Peyer's patch (tissue), 4 donors: ENCODE measurements at places on chromosomes 11 and 22. TPM values are rescaled to one million over a fixed set of nuclear protein-coding genes. Genes with fewer than 3 reads are reported as not detected.
A peak's percentile ranks its signal among the peaks of the same experiment; 100 is the strongest.

Gene CELSR1
- total RNA-seq = 22.3 TPM

- no peak overlapping the region for H3K4me3 ChIP-seq
- H3K36me3 ChIP-seq = peaks cover 30% of the 10 kb centered on the region
- no peak for DNase-seq
- peaks cover 9% of the 10 kb centered on the region for H3K4me1 ChIP-seq
- no peaks in the 10 kb centered on the region for H3K27me3 ChIP-seq
- no peak overlapping the region for H3K27ac ChIP-seq
Observed at GRCh38 chr11:77372726-77373125, 71.2 kb upstream of the GDPD4 start.

GRCh38 chr11:113628912-113629311 is 77.2 kb downstream of the TMPRSS5 start:
- no peak overlapping the region for H3K4me3 ChIP-seq
- no peaks in the 10 kb centered on the region for H3K4me1 ChIP-seq
- DNase-seq = no peak

DNA sequence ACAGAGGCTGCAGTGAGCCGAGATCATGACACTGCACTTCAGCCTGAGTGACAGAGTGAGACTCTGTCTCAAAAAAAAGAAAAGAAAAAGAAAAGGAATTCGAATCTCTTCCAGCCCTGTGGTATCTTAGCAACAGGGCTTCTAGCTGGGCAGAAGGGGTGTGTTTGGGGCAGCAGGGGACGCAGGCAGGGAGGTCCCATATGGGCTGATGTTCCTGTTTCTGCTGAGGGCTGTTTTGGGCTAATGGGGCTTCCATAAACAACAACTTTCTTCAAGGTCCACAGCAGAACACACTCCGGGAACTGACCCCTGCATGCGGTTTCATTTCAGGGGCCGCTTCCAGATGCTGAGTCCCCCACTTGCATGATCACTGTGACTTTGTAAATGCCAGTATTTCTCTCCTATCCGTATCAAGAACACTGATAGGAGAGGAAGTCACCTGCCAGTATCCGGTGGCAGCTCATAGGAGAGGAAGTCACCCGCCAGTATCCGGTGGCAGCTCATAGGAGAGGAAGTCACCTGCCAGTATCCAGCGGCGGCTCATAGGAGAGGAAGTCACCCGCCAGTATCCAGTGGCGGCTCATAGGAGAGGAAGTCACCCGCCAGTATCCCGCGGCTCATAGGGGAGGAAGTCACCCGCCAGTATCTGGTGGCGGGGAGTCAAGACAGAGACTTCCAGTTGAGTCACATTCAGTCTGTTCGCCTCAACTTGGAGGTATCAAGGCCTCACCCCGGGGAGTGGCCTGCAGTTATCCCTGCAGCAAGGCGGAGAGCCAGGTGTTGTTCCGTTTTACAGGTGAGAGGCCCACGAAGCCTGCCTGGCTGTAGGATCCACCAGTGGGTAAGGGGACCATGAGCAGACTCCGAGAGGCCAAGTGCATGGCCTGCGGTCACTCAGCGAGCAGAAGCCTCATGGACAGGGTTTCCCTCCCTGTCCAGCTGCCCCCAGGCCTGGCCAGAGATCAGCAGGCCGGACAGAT is 8.3 kb upstream of the FGF19 start:
- no peak overlapping the region for H3K4me3 ChIP-seq
- H3K27ac ChIP-seq = no peak overlapping the region
- no peaks in the 10 kb centered on the region for H3K4me1 ChIP-seq

GRCh38 chr22:34070051-34070450 is 149.8 kb upstream of the LARGE1 start:
- no peaks in the 10 kb centered on the region for H3K4me1 ChIP-seq
- no peaks in the 10 kb centered on the region for H3K27me3 ChIP-seq
- no peak overlapping the region for H3K4me3 ChIP-seq
- no peaks in the 10 kb centered on the region for H3K36me3 ChIP-seq
- no peak for DNase-seq

DNA sequence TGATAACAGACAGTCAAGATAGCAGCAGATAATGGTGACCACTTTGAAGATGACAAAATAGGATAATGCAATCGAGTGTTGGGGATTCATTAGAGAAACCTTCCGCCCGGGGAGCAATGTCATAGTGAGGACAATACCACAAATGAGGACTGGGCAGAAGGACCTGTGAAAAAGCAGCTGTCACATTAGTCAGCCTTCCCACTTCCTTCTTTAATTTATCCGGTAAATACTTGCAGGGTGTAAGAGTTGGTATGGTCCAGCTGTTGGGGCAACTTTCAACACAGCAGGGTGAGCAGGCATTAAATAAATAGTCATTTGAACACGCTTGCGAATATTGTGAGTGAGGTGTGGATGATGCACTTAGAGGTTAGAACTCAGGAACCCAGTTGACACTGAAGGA is 132.5 kb upstream of the KIRREL3 start:
- H3K36me3 ChIP-seq = no peaks in the 10 kb centered on the region
- H3K4me1 ChIP-seq = no peaks in the 10 kb centered on the region
- no peak overlapping the region for H3K27ac ChIP-seq
- H3K27me3 ChIP-seq = no peaks in the 10 kb centered on the region

DNA sequence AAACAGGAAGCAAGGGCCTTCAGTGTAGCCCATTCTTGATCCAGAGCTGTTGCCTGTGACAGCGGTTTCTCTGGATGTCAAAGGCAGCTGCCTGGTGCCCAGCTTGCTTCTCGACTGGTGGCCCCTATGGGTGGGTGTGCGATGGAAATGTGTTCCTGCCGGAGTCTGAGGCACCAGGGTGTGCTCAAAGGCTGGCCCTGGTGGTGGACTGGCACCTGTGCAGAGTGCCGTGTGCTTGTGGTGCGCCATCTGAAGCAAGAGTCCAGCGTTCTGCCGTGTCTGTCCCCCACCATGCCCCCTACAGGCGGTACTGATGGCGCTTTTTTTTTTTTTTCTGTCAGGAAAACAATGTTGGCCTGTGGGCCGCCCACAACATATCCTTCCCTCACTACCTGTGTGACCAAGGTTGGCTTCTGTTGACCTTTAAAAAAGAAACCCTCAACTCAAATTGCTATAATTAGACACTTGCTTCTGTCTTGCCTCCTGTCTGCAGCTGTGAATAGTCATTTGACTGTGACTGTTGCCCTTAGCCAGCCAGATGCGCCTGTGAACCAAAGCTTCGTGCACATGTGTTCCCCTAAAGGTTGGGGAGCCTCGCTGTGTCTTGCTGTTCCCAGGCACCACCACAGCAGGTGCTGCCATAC is 4.7 kb upstream of the RANBP1 start:
- H3K4me3 ChIP-seq = no peak overlapping the region
- no peaks in the 10 kb centered on the region for H3K36me3 ChIP-seq
- H3K27me3 ChIP-seq = no peaks in the 10 kb centered on the region
- H3K4me1 ChIP-seq = peaks cover 5% of the 10 kb centered on the region

Gene WNT11
- 7.5 TPM for total RNA-seq

GRCh38 chr11:64056861-64057260 is 21.1 kb downstream of the FLRT1 start:
- H3K27ac ChIP-seq = no peak overlapping the region
- no peaks in the 10 kb centered on the region for H3K36me3 ChIP-seq
- H3K4me3 ChIP-seq = no peak overlapping the region
- DNase-seq = no peak
- H3K4me1 ChIP-seq = no peaks in the 10 kb centered on the region

Gene OR5L1
- total RNA-seq = not detected

- H3K27me3 ChIP-seq = no peaks in the 10 kb centered on the region
- H3K4me3 ChIP-seq = no peak overlapping the region
- no peak overlapping the region for H3K27ac ChIP-seq
- no peak for DNase-seq
Observed at GRCh38 chr11:18669219-18669596, 29.4 kb upstream of the TMEM86A start.

DNA sequence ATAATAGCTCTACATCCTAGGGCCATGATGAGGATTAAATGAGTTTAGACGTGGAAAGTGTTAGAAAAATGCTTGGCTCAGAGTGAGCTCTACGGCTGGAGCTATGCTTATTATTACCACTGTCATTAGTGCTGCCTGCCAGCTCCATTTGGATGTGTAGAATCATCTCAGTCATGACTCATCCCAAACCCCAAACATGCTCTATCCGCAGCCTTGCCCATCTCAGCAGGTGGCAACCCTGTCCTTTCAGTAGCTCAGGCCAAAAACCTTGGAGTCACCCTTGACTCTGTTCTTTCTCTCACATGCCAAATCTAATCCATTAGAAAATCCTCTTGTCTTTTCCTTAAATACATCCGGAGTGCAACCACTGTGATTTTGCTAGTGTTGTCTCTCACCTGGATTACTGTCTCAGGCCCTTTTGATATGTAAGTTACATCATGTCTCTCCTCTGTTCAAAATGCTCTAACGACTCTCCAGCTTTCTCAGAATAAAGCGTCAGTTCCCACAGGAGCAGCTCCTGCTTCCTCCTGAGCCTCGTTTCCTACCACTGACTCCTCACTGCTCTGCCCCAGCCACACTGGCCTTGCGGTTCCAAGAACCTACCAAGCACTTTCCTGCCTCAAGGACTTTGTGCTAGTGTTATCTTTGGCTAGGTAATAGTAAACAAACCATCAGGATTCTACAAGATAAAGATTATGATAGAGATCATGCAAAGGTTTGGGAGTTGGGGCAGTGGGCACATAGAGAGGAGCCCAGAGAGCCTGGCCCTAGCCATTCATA is 10.5 kb upstream of the CHRM1 start:
- H3K27me3 ChIP-seq = peaks cover 6% of the 10 kb centered on the region
- no peak overlapping the region for H3K27ac ChIP-seq
- H3K4me3 ChIP-seq = no peak overlapping the region
- H3K36me3 ChIP-seq = no peaks in the 10 kb centered on the region
- no peak for DNase-seq

DNA sequence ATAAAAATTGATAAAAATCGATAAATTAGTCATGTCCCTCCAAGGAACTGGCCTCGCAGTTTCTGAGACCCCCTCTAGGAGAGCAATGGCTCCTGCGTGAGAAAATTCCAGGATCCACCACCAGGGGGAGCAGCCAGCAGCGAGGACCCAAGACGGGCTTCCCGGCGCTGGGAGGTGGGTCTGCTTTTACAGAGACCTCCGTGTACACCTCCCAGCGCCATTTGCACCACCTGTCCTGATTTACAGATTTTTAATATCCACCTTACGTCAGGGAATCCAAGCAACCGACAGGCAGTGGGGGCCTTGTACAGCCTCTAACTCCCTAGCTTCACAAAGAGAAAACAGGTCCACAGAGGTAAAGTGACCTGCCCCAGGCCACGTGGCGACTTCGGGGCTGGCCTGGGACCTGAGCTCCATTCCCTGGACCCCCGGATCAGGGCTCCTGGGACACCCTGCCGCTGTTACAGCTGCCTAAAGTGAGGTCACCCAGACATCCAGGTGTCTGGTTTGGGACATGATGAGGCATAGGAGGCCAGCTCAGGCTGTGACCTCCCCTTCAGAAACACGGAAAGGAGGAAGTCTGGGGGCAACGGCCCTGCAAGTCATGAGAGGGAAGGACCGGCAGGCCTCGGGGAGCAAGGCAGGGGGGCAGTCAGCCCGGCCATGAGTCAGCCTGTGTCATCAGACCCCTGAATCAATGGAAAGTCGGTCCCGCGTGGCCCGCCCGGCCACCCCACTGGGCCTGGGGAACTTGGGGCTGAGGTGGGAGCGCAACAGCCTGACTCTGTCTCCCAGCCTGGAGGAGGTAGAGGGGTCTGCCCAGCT is 3.5 kb downstream of the OSM start:
- no peaks in the 10 kb centered on the region for H3K27me3 ChIP-seq
- no peak overlapping the region for H3K27ac ChIP-seq
- DNase-seq = peak; percentile 80
- peak overlapping the region; percentile 20 for H3K4me3 ChIP-seq
- peaks cover 14% of the 10 kb centered on the region for H3K4me1 ChIP-seq

Gene OR4A16
- not detected for total RNA-seq

DNA sequence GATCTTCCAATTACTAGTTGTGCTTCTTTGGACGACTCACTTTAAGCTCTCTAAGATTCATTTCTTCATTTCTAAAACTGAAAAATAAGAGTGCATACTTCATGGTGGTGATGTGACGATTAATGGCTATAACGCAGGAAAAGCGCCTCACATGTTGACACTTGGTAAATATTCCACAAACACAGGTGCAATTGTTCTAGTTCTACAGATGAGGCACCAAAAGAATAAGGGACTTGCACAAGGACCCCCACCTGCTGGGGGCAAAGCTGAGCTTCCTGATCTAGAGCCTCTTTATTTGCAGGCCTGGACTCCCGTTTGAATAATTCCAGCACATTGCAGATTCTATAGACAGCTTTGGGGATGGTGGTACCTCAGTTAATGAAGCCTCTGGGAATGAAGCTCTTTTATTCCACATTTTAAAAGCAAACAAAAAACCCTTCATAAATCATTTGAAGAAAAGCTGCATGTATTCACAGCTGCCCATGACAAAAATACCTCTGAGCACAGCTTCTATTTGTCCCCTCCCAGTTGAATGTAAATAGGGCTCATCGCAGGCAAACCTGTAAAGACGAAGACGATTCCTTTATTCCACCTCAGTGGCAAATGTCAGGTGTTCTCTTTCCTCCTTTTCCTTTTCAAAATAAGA is 14.9 kb upstream of the CADM1 start:
- no peaks in the 10 kb centered on the region for H3K27me3 ChIP-seq
- DNase-seq = no peak
- no peak overlapping the region for H3K27ac ChIP-seq
- H3K36me3 ChIP-seq = no peaks in the 10 kb centered on the region

GRCh38 chr22:17167486-17167885 is 8.4 kb upstream of the HDHD5 start:
- no peak for DNase-seq
- H3K4me3 ChIP-seq = no peak overlapping the region
- no peak overlapping the region for H3K27ac ChIP-seq
- H3K27me3 ChIP-seq = no peaks in the 10 kb centered on the region
- H3K36me3 ChIP-seq = no peaks in the 10 kb centered on the region

DNA sequence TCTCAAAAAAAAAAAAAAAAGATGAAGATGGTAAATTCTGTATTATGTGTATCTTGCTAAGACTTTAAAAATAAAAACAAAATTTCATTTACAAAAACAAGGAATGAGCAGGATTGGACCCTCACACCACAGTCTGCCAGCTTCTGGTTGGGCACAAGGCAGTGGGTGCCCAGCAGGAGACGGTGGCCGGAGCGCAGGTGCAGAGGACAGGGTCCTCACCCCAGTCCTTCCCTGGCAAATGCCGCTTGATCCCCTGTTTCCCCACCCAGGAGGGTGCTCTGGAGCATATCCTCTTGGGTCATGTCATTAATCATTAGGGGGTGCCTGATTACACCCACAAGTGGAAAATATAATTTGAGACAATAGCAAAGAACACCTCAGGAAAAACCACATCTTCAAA is 31.2 kb downstream of the SHANK2 start:
- H3K27me3 ChIP-seq = no peaks in the 10 kb centered on the region
- H3K27ac ChIP-seq = no peak overlapping the region
- no peak overlapping the region for H3K4me3 ChIP-seq
- H3K36me3 ChIP-seq = no peaks in the 10 kb centered on the region
- H3K4me1 ChIP-seq = no peaks in the 10 kb centered on the region

- H3K27ac ChIP-seq = no peak overlapping the region
- no peaks in the 10 kb centered on the region for H3K27me3 ChIP-seq
- no peaks in the 10 kb centered on the region for H3K36me3 ChIP-seq
- H3K4me1 ChIP-seq = no peaks in the 10 kb centered on the region
Observed at GRCh38 chr11:79100093-79100910, 340.5 kb downstream of the TENM4 start.

- H3K4me1 ChIP-seq = peaks cover 4% of the 10 kb centered on the region
- peak overlapping the region; percentile 89 for H3K4me3 ChIP-seq
- no peaks in the 10 kb centered on the region for H3K27me3 ChIP-seq
- peak overlapping the region; percentile 98 for H3K27ac ChIP-seq
Observed at GRCh38 chr22:28801845-28802594, 1.7 kb upstream of the XBP1 start.

GRCh38 chr11:24295360-24295759 is 201.5 kb upstream of the LUZP2 start:
- DNase-seq = no peak
- H3K4me1 ChIP-seq = no peaks in the 10 kb centered on the region
- H3K4me3 ChIP-seq = no peak overlapping the region
- no peaks in the 10 kb centered on the region for H3K36me3 ChIP-seq
- H3K27me3 ChIP-seq = no peaks in the 10 kb centered on the region

Gene IGSF9B
- total RNA-seq = 22.3 TPM
